ENCODE measurements at places on chromosomes 4 and X.
A peak's percentile ranks its signal among the peaks of the same experiment; 100 is the strongest.

GRCh38 chr4:35942092-35942491, 302.2 kb downstream of the ARAP2 start:
- no peak for DNase-seq

DNA sequence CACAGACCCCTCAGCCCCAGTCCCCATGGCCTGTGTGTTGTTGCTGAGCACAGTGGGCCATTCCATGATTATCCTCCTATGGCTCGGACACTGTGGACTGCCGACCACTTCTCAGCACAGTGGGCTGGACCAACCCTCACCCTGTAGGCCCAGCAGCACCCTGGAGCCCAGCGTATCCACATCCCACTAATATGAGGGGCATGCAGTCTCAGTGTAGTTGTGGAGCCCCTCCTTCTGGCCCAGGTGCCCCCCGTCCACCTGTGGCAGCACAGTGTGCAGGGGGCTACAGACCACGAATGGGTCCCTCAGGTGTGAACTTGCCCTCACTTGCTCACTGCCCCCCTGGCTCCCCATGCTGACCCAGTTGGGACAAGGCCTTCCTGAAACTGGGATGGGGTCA, 7.9 kb downstream of the SPON2 start:
- DNase-seq, result no peak

DNA sequence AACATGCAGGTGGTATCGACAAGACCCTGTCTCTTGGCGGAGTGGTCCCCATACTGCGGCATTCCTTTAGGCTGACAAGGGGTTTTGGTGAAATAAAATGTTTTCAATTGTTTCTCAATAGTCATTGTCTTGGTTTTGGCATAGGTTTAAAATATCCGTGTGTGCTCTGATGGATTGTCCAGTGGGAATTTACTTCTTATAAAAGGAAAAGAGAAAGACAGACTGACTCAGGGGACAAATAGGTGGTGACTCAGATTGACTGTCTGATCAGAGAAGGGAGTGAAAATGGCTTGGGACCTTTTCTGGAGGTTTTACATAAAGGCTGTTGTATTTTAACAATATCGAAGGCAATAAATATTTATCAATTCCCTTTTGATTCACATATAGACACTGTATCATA, 129.8 kb downstream of the SORBS2 start:
- DNase-seq, result peak; percentile 64

DNA sequence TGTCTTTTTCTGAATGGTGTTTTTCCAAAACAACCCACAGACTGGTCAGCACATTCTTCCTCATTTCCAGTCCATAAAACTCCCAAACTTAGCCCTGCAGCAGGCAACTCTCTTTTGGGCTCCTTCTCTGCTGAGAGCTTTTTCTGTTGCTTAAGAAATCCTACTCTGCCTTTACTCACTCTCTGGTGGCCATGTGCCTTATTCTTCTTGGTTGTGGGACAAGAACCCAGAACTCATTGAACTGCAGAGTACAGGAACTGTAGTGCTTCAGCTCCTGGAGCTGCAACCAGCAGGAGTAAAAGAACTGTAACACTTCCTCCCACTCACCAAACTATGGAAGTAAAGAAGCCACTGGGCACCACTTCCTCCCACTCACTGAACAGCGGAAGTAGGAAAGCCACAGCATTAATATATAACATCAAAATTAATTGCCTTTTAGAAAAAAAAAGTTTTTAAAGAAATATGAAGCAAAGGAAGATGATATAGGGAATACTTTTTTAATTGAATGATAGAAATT, 864.1 kb upstream of the PCDH10 start:
- DNase-seq, result no peak

DNA sequence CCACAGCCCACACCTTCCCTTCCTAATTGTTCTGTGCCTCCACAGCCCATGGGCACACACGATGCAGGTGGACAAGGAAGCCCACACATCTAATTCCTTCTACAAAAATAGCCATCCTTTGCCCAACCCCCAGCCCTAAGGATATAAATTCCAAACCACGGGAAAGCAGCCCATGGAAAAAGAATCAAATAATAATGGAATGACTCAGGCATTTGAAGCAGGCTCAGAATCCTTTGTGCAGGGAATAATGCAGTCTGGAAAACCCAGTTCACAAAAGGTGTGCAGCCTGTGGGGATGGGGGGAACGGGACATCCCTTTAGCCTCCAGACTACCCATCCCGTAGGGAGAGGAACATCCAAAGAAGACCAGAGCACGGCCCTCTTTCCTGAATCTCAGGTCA, 342.3 kb upstream of the GALNT7 start:
- DNase-seq, result no peak
